ENCODE measurements at places on chromosomes 2 and 18. TPM values are rescaled to one million over a fixed set of nuclear protein-coding genes. Genes with fewer than 3 reads are reported as not detected.

The ATP6V1B1 gene
- 0.62 TPM for total RNA-seq

The ATP6V1C2 gene
- total RNA-seq: under 0.01 TPM

The PJVK gene
- 2.2 TPM for total RNA-seq

The RMC1 gene
- total RNA-seq: 37.8 TPM

The ABCA12 gene
- total RNA-seq: not detected

The UGT1A10 gene
- not detected for total RNA-seq

The FOXI3 gene
- total RNA-seq: not detected

The SRD5A2 gene
- total RNA-seq: not detected

The NCKAP5 gene
- 1.6 TPM for total RNA-seq

The TIMM21 gene
- 25.0 TPM for total RNA-seq

The BOLL gene
- total RNA-seq: not detected

The TEKT4 gene
- total RNA-seq: not detected

The STON1 gene
- total RNA-seq: 8.2 TPM

The KIAA2012 gene
- not detected for total RNA-seq

The SERPINB12 gene
- total RNA-seq: not detected

The TCF23 gene
- not detected for total RNA-seq

The TUBB8B gene
- not detected for total RNA-seq

The SPATA3 gene
- total RNA-seq: not detected

The CACNB4 gene
- 0.33 TPM for total RNA-seq

The UGT1A8 gene
- total RNA-seq: 0.12 TPM

The ALK gene
- under 0.01 TPM for total RNA-seq

The IL36B gene
- total RNA-seq: not detected

The TYMS gene
- 49.2 TPM for total RNA-seq

The AP1S3 gene
- total RNA-seq: 10.2 TPM

The C1QL2 gene
- total RNA-seq: not detected

Data from uterine smooth muscle cell (primary cell).